Right cardiac atrium (tissue), 5 donors: ENCODE measurements at places on chromosomes 1 and 21. TPM values are rescaled to one million over a fixed set of nuclear protein-coding genes. Genes with fewer than 3 reads are reported as not detected.

- DNase-seq = no peak
These were observed 59.9 kb downstream of the MAN1C1 start for GRCh38 chr1:25676488-25676887.

GRCh38 chr1:19014765-19015164 is 58.3 kb upstream of the IFFO2 start:
- DNase-seq = no peak

Gene CLCA1
- not detected for total RNA-seq

Gene TNFRSF4
- 2.0 TPM for total RNA-seq

DNA sequence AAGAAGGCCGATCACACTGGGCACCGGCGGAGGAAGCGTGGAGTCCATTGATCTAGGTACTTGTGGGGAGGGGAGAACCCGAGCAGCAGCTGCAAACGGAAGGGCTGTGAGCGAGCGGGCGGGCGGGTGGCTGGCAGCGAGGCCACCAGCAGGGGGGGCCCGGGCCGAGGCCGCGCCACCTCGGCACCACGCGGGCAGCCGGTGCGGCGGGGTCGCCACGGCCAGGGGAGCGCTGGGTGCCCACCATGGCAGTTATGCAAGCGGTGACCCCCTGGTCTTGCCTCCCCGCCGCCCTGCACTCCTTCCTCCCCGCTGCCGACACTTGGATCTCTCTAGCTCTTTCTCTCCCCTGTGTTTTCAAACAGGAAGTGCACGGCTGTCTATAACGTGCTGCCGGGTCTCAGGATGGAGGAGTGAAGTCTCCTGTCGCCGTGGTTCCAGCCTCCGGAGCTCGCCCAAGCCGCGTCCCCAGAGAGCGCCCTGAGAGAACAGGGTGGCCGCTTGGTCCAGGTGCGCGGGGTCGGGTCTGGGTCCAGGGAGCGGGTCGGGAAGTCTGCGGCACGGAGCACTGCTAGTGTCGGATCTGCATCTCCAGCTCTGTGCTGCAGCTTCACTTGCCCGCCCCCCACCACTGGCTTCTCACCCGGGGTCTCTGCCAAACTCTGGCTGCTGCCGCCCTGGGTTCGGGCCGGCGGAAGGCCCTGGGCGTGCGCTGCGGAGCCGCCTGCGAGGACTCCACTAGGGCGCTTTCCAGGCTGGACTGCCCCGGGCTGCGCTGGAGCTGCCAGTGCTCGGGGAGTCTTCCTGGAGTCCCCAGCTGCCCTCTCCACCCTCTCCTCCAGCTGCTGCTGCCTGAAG is 22.7 kb downstream of the LRRC8D start:
- DNase-seq = peak; percentile 90
